Temporal lobe (tissue), 4 donors: ENCODE measurements at places on chromosomes 5 and 9. TPM values are rescaled to one million over a fixed set of nuclear protein-coding genes. Genes with fewer than 3 reads are reported as not detected.

The TTC33 gene
- 47.9 TPM for total RNA-seq

The FPGS gene
- total RNA-seq, result 17.2 TPM

The AK8 gene
- 0.49 TPM for total RNA-seq

The SLC27A4 gene
- total RNA-seq, result 17.0 TPM

The ZBTB26 gene
- total RNA-seq, result 12.5 TPM

The SDHA gene
- total RNA-seq, result 68.4 TPM

The TPPP gene
- 12.5 TPM for total RNA-seq

The CD14 gene
- total RNA-seq, result 4.4 TPM

The CTXN3 gene
- 3.2 TPM for total RNA-seq

The CETN3 gene
- 16.0 TPM for total RNA-seq

The ARL14EPL gene
- not detected for total RNA-seq

The FIBCD1 gene
- total RNA-seq, result 0.74 TPM

The FAM13B gene
- total RNA-seq, result 64.4 TPM

The TMEM171 gene
- total RNA-seq, result 0.49 TPM

The KCNN2 gene
- total RNA-seq, result 15.0 TPM

The OBP2B gene
- total RNA-seq, result not detected

The LCN1 gene
- total RNA-seq, result not detected

The GCNT4 gene
- total RNA-seq, result 0.74 TPM

The ADAMTS19 gene
- 2.2 TPM for total RNA-seq

The FOXI1 gene
- total RNA-seq, result not detected

The HSPA5 gene
- 40.8 TPM for total RNA-seq

The PCDHGA5 gene
- total RNA-seq, result 11.3 TPM

The SECISBP2 gene
- total RNA-seq, result 51.1 TPM

The PCDHA3 gene
- total RNA-seq, result 13.0 TPM

The FAM120AOS gene
- 20.9 TPM for total RNA-seq

The GLRA1 gene
- total RNA-seq, result not detected

The FLT4 gene
- total RNA-seq, result 2.0 TPM

The CDH9 gene
- total RNA-seq, result 10.3 TPM

The ANKRD34B gene
- total RNA-seq, result 0.25 TPM

The RGS7BP gene
- total RNA-seq, result 7.6 TPM

The CORO2A gene
- total RNA-seq, result 4.2 TPM

The DDX4 gene
- under 0.01 TPM for total RNA-seq

The INSL6 gene
- total RNA-seq, result not detected

The EGFL7 gene
- total RNA-seq, result 11.6 TPM

The TNPO1 gene
- 160 TPM for total RNA-seq

The TIMD4 gene
- not detected for total RNA-seq

The CSF1R gene
- total RNA-seq, result 6.4 TPM

The HOMER1 gene
- 80.2 TPM for total RNA-seq

The CDK9 gene
- 40.1 TPM for total RNA-seq

The NUTM2G gene
- total RNA-seq, result not detected

The CCL28 gene
- total RNA-seq, result 0.49 TPM

The SEMA5A gene
- 17.9 TPM for total RNA-seq

The PTGDS gene
- total RNA-seq, result 103 TPM

The PCDHGC5 gene
- 4.7 TPM for total RNA-seq

The WDR31 gene
- 2.7 TPM for total RNA-seq

The DAB2 gene
- total RNA-seq, result 13.3 TPM

The CCDC180 gene
- total RNA-seq, result 10.3 TPM

The TEX48 gene
- not detected for total RNA-seq

The ARRDC1 gene
- total RNA-seq, result 10.6 TPM
